ENCODE measurements at places on chromosomes 11 and 22.

DNA sequence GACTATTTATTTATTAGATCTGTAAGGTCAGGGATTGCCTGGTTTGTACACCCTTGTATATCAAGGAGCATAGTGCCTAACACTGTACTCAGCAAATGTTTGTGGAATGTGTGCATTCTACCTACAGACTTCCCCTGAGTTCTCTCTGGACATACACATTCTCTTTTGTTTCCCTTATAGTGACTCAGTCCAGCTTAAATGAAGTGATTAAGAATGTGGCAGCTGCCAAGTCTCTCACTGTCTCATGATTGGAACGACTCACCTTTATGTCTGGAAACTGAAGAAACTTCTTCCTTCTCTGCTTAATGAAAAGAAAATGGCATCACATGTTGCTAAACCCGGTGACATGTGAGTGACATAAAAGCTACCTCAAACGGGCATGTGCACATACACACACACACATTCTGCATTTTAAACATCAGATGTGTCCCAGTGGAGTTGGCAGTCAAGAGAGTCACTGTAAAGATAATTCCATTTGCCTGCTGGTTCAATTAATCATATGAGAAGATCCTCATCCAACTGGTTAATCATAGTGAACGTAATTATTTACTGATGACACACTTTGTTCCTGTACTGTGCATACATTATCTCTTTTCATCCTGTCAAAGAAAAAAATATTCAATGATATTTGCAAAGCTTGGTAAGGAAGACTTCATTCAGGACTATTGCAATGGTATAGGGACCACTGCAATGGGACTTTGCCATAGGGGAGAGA lies 42.8 kb downstream of the GLYAT start:
- DNase-seq: no peak

- DNase-seq: no peak
Observed at GRCh38 chr11:47001781-47002181, 65.2 kb downstream of the CSTPP1 start.

DNA sequence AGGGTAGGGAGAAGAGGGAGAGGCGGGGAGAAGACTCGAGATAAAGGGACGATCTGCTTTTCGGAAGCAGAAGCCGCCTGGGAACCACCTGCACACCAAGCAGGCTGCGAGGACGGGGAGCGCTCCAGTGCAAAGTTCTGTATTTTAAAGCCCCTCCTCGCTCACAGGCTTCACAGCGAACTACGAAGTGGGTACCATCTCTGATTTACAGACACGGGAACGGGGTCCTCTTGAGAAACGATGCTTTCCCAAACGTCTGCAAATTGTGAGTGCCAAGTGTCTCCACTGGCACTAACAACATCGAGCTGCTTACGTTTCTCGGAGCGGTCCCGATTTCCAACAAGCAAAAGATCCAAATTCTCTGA lies 700 bp upstream of the STX3 start:
- peak; percentile 19 for DNase-seq

DNA sequence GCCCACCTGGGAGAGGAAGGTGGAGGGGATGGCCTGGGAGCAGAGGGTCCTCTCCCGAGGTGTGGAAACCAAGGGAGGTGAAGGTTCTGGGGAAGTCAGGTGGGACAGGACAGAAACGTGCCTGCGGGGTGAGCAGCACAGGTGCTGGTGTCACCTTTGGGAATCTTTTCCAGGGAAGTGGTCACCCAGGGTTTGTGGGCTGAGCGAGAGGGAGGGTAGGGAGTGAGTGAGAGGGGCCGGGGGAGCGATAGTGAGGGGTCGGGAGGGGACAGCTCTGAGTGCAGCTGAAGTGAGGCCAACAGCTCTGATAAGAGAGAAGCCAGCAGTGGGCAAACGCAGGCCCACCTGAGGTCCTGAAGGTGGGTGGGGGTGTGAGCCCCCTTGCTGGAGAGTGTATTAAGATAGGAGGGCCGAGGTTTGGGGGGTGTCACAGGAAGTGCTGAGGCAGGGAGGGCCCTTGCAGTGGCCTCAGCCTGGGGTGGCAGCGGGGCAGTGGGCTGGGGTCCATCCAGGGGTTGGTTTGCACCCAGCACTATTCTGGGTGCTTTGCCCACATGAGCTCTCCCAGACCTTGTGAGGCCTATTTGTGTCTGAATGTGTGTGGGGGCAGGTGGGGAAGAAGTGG lies 1.6 kb upstream of the SHANK3 start:
- DNase-seq: no peak

- DNase-seq: no peak
Observed at GRCh38 chr22:49629586-49630447, 197.9 kb downstream of the BRD1 start.

GRCh38 chr11:112178428-112178827 lies 3.1 kb downstream of the BCO2 start:
- DNase-seq: no peak

- DNase-seq: no peak
Observed at GRCh38 chr11:121422675-121423074, 29.4 kb upstream of the SORL1 start.

DNA sequence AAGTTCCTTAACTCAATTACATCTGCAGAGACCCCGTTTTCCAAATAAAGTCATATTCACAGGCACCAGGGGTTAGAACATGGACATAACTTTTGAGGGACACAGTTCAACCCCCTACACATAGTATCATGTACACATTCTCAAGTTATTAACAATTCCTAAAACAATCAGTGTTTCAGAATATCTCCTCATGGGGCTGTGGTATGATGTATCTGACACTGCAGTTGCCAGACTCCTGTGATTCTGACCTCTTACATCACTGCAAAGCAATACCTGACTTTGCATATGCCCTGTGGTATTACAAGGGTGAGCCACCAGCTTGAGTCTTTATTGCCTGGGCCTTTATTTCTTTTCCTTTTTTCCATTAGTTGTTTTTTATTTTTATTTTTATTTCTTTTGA lies 141.7 kb downstream of the COMMD9 start:
- DNase-seq: no peak

GRCh38 chr11:134580610-134580975 lies 168.6 kb upstream of the B3GAT1 start:
- DNase-seq: no peak

- DNase-seq: no peak
Observed at GRCh38 chr11:33323421-33323820, 66.2 kb downstream of the HIPK3 start.

DNA sequence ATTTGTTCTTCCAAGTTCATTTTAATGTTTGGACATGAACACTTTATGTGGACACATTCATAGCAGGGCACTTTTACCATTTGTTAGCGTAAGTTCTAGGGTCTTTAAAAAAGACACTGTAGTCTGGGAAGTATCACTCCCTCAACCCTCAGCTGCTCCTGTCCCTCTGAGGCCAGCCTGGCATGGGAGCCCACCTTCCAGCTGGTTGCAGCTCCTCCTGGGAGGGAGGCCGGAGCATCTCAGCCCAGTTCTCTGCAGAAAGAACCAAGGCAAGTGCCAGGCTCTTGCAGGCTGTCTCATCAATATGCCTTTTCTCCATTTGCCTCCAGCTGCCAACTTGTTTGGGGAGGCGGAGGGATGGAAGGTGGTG lies 150.6 kb downstream of the OPCML start:
- DNase-seq: no peak

DNA sequence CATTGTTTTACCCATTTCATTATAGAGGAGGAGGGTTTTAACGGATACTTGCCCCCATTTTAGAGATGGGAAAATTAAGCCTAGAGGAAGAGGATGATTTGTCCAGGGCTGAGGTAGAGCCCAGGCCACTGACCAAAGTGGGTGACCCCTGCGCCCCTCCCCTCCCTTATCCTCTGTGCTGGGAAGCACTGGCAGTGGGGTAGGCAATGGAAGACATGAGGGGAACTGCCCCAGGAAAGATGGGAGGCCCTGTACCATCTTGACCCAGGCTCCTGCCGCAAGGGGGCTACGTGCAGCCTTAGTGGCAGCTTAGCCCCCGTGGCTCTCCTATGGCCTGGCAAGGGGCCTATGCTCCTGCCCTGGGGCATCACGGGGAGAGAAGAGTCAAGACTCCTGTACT lies 76.4 kb upstream of the MYOD1 start:
- DNase-seq: no peak

- no peak for DNase-seq
Observed at GRCh38 chr11:71450939-71451338, 2.1 kb upstream of the NADSYN1 start.

GRCh38 chr22:21712751-21713427 lies 22.7 kb downstream of the YPEL1 start:
- DNase-seq: peak; percentile 76

- DNase-seq: no peak
Observed at GRCh38 chr11:82384308-82384707, 349.4 kb downstream of the FAM181B start.

- DNase-seq: no peak
Observed at GRCh38 chr22:26822313-26822712, 164.9 kb downstream of the MIAT start.

GRCh38 chr11:6452219-6452618 lies 11.4 kb upstream of the HPX start:
- DNase-seq: no peak

- no peak for DNase-seq
Observed at GRCh38 chr22:20437613-20438426, at the start of gene SCARF2. SCARF2 (minus strand) TSS chr22:20437825; CDS start chr22:20437754, 71 bp downstream.

DNA sequence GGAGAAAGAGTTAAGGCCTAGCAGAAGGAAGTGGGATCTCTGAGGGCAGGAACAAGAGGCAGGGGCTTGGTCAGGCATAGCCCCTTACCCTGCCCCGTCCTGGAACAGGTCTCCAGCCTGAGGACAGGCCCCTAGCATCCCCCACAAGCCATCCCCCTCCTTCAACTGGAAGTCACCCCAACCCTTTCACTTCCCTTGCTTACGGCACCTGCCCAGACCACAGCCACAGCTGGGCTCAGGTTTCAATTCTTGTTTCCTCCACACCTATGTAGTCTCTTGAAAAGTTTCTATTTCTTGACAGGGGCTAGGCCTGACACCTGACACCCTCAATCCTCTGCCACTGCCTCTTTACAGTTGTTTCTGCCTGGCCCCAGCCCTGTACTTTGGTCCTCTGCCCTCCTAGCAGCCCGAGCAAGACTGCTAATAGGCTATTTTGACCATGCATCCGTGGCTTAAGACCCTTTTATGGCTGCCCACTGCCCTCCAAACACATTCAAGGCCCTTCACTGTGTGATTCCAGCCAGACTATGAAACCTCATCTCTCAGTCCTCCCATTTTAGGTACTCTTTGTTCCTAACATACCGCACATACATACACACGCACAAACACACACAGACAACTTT lies 10.9 kb upstream of the FCHSD2 start:
- DNase-seq: peak; percentile 61

DNA sequence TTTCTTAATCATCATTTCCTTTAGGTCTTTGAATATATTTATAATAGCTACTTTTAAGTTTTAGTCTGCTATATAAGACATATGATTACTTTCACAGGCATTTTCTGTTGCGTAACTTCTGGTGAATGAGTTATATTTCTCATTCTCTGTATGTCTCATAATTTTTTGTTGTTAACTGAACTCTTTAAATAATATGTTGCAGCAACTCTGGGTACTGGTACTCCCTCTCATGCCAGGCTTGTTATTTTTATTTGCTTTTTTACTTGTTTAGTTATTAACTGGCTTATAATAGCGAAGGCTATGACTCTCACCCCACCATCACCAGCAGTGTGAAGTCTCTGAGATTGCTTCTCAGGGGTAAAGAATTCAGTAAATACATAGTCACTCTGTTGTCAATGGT lies 524.2 kb upstream of the CHORDC1 start:
- no peak for DNase-seq

- no peak for DNase-seq
Observed at GRCh38 chr22:45546333-45547015, 43.8 kb downstream of the FBLN1 start.

DNA sequence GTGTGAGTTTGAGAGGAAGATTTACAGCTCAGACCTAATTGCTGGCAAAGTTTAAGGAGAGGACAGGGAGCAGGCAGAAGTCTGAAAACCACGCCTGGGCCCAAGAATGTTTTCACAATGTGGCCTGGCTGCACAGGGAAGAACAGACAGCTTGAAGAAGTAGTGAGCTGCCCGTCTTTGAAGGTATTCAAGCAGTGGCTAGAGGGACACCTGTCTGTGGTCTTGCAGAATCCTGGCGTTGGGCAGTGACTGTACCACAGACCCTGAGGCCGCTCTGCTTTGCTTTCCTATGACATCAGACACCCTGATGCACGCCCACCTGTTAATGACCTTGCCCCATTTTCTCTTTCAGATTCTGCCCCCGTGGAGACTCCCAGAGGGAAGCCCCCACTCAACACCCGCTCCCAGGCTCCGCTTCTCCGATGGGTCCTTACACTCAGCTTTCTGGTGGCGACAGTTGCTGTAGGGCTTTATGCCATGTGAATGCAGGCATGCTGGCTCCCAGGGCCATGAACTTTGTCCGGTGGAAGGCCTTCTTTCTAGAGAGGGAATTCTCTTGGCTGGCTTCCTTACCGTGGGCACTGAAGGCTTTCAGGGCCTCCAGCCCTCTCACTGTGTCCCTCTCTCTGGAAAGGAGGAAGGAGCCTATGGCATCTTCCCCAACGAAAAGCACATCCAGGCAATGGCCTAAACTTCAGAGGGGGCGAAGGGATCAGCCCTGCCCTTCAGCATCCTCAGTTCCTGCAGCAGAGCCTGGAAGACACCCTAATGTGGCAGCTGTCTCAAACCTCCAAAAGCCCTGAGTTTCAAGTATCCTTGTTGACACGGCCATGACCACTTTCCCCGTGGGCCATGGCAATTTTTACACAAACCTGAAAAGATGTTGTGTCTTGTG lies 6.6 kb upstream of the MCM5 start:
- DNase-seq: no peak

DNA sequence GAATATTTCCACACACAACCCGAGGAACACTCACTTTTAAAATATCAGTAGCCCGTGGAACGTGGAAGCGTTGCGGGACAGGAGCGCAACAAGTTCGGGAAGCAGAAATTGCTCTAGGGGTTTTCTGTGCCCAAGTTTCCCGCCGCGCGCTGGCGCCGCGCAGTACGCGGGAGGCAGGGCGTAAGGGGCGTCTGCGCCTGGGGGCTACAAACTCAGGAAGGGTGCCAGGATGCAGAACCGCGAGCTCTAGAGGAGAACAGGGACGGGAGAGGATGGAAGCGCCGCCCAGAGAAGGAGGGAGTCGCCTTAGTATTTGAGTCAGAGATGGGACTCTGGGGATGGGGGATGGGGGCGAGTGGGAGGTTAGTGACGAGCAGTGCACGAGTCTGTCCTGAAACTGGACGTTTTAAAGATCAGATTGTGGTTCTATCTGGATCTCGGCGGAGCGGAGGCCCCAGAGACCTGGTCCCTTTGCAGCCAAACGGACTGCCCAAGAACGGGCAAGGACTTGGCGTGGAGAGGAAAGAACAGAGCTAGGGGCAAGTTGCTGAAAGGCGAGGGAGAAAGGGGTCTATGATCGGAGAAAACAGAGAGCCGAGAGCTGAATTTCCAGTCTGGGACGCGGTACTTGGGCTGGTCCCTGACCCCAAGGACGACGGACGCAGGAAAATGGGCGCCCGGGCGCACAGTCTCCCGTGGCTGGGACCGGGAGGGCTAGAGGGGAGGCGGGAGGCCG lies 4.7 kb downstream of the BSX start:
- DNase-seq: no peak

GRCh38 chr11:20610825-20611224 lies 11.4 kb downstream of the SLC6A5 start:
- DNase-seq: no peak

- DNase-seq: no peak
Observed at GRCh38 chr22:49657974-49658590, 169.6 kb downstream of the BRD1 start.

Data from activated CD4-positive, alpha-beta T cell treated with anti-CD3 and anti-CD28 coated beads, Interleukin-2, Interleukin-6, amounts not matched to agents 100 ng/mL and 50 ng/mL, durations not matched to agents 16 hours and 8 hours (primary cell).